CD4-positive, alpha-beta T cell treated with Interleukin-21 for 1 hour (primary cell): ENCODE measurements at places on chromosomes 5 and 9.

DNA sequence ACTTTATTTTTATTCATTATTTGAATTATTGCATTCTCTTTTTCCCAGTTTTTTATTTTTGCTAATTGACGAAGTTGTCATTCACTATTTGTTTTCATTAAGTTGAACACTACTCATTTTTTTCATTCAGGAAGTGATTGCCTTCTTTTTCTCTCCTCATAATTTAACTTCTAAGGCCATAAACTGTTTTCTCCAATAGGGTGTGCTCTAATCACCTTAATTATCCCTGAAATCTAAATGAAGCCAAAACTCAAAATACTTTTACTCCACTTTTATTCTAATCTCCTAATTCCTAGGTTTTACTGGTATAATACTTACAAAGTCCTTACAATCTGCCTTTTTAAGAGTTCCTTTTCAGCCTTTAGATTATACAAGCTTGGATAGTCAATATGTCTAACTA is 2.9 kb upstream of the OR13C2 start:
- no peak for DNase-seq

DNA sequence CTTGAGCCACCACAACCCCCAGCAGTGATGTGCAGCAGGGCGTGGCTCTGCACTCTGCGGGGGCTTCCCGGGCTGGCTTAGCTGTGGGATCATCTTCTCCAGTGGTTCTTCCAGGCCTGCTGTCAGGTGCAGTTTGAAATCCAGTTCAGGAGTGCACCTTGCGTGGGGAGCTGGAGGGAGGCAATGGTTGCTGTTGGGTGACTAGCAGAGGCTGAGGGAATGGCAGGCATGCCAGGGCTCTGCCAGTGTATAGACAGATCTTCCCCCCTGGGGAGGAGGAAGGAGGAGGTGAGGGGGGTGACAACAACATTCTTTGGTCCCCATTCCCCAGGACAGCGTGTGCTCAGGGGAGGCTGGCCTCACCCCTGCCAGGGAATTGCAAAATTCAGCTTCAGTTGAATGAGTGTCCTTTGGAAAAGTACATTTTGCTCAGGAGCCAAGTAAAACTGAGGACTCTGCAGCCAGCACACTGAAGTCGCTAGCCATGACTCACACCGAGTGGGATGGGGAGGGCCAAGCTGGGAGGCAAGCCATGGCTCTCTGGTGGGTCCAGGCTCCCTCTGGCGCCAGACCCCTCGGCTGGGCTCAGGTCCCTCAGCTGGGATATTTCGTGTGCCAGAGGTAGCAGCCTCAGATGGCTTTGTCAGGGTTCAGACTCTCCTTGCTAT is 35.0 kb downstream of the ERGIC1 start:
- DNase-seq: no peak

GRCh38 chr5:40030661-40031060 is 605.9 kb upstream of the DAB2 start:
- DNase-seq: no peak

DNA sequence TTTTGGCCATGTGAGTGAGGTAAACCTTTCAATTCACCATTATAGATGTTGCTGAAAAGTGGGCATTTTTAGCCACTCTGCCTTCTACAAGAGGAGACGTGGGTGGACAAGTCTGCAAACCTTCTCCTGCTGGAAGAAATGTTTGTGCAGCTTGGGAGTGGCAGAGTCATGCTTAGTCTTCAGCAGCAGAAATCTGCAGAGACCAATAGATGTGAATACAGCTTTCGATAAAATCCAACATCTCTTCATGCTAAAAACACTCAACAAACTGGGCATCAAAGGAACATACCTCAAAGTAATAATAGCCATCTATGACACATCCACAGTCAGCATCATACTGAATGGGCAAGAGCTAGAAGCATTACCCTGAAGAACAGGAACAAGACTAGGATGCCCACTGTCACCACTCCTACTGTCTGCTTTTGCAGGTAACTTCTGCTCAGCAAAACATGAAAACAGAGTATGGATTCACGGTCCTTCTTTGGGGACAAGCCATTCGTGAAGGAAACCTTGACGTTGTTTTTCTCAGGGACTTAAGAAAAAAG is 91.3 kb downstream of the RALGPS1 start:
- DNase-seq: no peak

DNA sequence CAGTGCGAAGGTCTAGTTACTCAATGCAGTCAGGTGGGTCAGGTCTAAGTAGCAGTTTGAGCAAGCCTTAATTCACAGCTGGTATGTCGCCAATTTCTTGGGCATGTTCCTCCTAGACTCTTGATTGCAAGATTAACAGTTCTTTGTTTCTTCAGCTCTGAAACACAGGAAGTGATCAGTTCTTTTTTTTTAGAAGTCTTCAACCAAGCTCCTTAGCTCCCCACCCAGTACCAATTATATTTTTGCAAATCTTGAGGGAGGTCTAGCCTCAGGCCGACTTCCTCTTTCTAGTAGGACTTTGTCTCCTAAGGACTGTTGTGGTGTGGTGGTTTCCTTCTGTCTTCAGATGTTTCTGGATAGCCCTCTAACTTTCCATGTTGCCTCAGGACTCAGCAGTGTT is 2054.2 kb downstream of the MAT2B start:
- DNase-seq: no peak

GRCh38 chr9:120107138-120107537 is 472.8 kb downstream of the CDK5RAP2 start:
- DNase-seq: no peak

DNA sequence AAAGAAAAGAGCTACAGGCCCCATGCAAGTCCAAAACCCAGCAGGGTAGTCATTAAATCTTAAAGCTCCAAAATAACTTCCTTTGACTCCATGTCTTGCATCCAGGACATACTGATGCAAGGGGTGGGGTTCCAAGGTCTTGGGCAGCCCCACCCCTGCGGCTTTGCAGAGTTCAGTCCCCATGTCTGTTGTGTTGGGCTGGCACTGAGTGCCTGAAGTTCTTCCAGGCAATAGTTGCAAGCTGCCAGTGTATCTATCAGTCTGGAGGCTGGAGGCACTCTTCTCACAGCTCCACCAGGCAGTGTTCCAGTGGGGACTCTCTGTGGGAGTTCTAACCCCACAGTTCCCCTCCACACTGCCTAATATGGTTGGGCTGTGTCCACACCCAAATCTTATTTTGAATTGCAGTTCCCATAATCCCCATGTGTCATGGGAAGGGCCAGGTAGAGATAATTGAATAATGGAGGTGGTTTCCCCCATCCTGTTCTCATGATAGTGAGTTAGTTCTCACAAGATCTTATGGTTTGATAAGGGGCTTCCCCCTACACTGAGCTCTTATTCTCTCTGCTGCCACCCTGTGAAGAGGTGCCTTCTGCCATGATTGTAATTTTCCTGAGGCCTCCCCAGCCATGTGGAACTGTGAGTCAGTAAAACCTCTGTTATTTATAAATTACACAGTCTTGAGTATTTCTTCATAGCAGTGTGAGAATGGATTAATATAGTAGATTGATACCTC is 237.5 kb upstream of the ADRA1B start:
- DNase-seq: no peak

- no peak for DNase-seq
Measured at GRCh38 chr5:112070022-112070421, 313.0 kb upstream of the NREP start.

GRCh38 chr9:108386859-108387384 is 468.9 kb downstream of the ACTL7B start:
- DNase-seq: no peak

GRCh38 chr5:114407783-114408182 is 45.9 kb downstream of the KCNN2 start:
- no peak for DNase-seq

DNA sequence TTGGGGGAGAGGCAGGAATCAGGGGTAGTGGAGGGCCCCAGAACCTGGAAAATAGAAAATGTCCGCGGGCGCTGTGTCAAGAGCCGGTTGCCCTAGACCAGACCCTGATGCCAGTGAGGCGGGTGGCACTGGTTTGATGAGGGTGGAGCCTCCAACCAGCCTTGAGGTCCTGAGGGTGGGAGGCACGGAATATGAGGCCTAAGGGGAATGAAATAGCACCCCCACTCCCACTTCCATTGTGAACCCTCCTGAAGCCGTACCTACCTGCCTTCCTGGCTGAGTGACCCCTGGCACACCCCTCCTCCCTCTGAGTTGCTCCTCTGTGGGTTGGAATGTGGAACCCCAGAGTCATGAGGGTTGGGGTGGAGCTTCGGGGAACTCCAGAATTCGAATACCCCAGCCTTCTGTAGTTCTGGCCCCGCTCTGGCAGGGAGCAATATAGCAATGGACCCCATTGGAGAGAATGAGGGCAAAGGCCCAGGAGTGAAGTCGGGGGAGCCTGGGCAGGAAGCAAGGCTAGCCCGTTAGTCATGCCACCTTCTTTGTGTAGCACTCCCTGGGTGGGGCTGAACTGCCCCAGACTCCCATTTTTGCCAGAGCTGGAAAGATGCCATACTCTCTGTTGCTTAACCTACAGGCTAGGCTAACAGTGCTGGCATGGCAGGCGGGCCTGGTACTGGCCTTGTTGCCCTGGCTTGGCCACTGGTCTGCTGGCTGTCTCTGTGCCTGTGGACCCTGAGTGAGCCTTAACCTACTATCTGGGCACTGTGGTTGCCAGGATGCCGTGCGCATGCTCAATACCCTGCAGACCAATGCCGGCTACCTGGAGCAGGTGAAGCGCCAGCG is 1.0 kb downstream of the FPGS start:
- no peak for DNase-seq

GRCh38 chr5:100780376-100780870 is 122.7 kb downstream of the ST8SIA4 start:
- peak; percentile 29 for DNase-seq

GRCh38 chr9:108582726-108583125 is 273.1 kb downstream of the ACTL7B start:
- no peak for DNase-seq

GRCh38 chr5:15835514-15835913 is 335.5 kb downstream of the FBXL7 start:
- no peak for DNase-seq

GRCh38 chr5:40446910-40447309 is 232.8 kb upstream of the PTGER4 start:
- DNase-seq: no peak

- no peak for DNase-seq
Measured at GRCh38 chr5:156669416-156669815, 180.7 kb upstream of the PPP1R2B start.

GRCh38 chr5:5539590-5539989 is 117.1 kb downstream of the ICE1 start:
- no peak for DNase-seq

GRCh38 chr9:135906291-135907005 is 898 bp downstream of the CAMSAP1 start:
- no peak for DNase-seq

- no peak for DNase-seq
Measured at GRCh38 chr5:151958111-151958510, 33.5 kb upstream of the GLRA1 start.

DNA sequence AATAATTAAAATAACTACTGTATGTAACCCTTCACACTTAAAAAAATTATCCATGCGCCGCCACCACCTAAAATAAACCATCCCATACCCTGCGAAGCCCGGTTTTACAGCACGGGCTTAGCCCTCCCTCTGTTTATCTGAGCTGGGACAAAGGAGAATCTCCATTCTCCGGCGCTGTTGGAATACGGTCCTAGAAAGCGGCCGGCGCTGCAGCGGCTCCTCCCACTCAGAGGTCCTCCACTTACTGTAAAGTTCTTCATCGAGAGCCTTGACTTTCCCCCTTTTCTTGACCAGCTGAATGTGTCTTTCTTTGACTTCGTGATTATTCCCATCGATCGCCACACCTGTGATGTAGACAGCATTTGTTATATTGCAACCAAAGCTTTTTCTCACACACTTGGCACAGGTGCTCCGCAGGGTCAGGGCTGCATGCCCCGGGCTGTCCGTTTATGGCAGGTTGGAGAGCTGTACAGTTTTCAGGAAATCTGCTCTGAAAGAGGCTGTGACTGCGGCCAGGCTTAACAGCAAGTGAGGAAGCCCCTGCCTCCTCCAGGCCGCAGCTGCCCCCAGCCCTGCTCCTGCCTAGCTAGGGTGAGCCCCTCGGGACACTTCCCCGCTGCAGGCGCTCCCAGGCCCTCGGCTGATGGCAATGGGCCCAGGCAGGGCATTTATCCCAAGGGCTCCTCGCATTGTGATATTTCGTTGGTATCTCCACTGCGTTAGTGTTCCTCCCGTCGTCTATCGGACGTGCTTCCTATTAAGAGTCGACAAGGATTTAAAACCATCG is 16.7 kb downstream of the GFPT2 start:
- no peak for DNase-seq

DNA sequence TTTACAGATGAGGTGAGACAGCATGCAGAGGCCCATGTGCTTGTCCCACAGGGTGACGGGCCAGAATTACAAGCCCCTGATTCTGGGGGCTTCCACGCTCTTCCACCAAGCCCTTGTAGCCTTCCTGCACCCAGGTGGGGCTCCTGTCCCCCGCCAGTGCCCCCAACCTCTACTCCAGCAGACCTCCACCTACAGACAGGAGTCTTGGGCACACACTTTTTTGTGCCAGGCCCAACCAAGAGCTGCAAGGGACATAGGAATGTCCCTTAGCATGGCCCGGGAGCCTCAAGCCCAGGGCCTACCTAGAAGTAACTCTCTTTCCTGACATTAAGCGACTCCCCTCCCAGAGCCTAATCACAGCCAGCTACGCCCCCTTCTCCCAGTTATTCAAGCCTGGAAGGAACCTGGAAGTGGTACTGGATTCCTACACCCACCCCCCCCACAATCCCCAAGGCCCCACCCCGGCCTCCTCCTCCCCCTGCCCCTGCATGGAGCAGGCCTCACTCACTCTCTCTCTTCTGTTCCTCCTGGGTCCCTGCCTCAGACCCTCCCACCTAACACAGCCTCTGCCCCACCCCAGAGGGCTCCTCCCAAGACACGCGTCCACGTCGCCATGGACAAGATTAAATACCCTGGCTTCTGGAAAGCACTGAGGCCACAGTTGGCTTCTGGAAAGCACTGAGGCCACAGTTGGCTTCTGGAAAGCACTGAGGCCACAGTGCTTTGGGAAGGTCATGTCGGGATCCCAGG is 30.5 kb downstream of the ADAMTS2 start:
- no peak for DNase-seq
